Hippocampal formation (tissue), 2 donors: ENCODE measurements at places on chromosomes 7 and 10.

DNA sequence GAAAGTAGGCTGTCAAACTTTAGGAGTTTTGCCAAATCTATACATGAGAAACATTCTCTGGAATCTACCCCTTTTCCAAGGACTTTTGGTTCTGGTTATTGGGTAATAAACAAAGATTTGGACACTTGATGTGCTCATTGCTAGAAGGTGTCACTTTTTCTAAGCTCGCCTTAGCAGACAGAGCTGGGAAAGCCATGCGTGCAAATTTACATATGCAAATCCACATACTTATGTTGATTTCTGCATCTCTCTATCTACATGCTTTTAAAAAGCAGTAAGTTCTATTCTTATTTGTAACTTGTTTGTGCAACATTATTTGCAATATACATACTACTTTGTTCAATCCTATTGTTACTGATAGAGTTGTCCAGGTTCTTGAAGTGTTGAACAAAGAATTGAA lies 22.5 kb upstream of the GIMAP6 start:
- no peak for DNase-seq

DNA sequence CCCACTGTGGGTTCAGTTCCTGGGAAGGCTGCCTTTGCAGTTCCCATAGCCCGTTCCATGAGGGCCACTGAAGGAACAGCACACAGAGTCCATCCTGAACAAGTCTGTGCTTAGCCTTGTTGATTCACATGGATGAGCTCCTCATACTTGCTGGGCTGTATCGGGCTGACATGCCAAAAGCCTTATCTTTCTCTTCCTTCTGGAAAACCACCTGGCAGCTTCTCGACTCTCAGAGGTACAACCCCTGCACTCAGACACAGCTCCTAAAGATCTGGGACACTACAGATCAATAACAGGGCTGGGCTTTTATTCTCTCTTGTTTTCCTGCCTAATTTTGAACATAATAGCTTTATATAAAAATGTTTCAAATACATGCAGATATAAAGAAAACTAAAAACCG lies 667.2 kb downstream of the SDK1 start:
- no peak for DNase-seq

DNA sequence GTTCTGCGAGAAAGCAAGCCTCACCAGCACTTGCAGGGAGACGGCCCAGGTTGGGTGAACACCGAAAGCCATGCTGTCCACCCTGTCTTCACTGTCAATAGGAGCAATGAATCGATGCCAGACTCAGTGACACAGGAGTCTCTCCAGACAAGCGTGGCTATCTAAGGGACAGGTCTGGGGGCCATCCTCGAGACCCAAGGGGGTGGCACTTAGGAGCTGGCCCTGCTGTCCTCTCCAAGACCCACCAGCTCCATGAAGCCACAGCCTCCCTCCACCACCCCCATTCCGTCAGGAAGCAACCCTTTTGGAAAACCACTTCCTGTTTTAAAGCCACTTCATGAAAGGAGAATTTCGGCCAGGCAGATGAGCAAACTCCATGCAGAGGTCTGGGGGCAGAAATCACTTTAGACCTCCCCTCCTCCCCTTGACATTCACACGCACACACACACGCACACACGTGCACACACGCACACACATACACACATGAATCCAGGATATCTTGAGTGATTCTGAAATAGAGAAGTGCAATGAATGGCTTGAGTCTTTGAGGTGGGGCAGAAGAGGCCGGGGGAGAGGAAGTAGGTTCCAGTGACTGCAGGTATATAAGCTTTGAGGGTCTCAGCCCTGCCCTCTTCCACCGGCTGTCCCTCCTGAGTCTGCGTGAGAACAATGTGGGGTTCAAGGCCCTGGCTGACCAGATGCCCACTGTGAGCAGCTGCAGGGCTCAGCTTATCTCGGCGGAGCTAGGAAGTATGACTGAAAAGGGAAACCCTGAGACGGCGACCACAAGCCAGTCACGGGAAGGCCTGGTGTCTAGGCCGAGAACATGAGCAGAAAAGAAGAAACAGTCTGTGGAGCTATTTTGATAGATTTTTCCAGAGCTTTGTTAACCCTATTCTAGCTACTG lies 25.0 kb downstream of the RGS10 start:
- DNase-seq: peak; percentile 31

DNA sequence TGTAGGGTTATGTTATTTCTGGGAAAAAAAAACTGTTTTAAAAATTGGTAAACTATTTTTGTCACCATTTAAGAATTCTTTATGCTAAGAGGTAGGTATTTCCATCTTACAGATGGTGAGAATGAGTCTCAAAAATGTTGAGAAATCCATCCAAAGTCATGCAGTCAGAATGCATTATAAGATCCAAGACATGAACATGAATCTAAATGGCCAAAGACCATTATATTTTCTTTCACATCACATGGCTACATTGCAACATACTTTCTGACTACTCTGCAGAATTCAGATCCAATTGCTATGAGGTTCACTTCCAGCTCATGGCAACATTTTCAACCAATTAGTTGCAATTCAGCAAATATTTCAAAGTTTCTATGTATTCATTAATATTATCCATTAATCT lies 181.2 kb downstream of the TWIST1 start:
- no peak for DNase-seq

DNA sequence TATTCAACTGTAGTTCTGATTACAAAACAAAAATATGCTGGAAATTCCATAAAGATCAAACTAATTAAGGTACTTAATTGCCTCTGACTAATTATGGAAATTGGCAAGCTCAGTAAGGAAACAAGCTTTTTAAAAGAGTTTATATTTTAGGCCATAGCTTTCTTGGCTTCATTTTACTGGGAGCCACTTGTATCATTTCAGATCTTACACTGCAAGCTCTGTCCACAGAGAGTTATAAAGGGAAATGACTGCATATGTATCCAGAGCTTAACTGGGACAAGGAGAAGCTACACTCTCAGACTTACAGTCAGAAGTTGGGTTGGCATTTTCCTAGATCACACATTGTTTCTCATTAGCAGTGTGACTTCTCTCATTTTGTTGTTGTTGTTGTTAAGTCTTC lies 92.4 kb downstream of the LRRN3 start:
- DNase-seq: no peak

DNA sequence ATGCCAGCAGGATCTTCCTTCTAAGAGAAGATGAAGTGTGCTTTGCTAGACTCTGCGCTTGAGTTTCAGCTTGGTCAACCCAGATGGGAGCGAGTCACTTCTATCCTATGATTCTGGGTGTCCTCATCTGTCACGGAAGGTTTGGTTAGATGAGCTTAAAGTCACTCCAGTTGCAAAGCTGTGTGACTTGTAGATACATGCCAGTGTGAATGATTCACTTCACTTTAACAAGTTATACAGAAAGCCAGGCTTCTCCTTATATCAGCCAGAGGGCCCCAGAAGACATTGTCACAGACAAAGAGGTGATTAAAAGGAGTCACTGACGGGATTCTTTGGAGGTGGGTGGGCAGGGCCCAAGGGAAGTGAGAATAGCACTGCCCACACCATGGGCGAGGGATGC lies 122.6 kb upstream of the PFKP start:
- DNase-seq: no peak

GRCh38 chr10:42769673-42770072 lies 12.9 kb upstream of the BMS1 start:
- DNase-seq: no peak

DNA sequence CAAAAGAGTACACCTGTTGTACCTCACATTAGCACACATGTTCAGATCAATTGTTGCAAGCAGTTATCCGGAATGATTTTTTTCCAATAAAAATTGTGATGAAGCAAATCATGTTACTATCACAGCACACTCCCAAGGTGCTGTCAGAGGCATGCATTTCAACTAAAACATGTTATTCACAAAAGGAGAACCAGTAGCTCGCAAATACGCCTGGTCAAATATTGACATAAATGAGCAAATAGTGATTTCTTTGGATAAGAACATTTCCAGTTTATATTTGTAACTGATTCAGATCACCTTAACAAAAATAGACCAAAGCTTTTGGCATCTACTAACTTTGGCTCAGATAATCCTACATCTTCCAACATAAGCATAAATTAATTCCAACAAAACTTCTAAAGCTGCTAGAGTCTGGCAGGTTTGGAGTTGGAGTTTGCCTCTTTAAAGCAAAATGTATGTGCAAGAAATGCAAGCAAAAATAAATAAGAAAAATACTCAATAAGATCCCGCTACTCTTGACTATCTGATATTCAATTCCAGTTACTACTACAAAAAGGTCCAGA lies 208.0 kb downstream of the SFMBT2 start:
- DNase-seq: no peak

DNA sequence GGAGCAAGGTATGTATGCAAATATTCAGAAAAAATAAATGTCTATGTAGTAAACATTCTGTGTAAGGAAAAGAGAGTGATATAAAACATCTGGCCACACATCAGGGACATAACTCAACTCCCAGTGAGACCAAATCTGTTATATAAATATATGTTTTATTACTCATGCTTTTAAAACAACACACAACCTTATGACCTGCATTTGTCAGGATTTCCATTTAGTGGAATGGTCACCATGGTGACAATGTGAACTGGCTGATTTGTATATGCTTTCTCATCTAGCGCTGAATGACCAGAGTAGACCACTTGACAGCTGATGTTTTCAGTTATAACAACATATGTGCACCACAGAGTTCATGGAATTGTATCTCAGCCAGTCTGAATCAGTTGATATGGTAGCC lies 551.7 kb downstream of the HTR7 start:
- no peak for DNase-seq

- no peak for DNase-seq
Measured at GRCh38 chr7:129671266-129671665, 59.7 kb downstream of the NRF1 start.

- DNase-seq: no peak
Measured at GRCh38 chr7:66929935-66930334, 8.9 kb downstream of the TMEM248 start.

DNA sequence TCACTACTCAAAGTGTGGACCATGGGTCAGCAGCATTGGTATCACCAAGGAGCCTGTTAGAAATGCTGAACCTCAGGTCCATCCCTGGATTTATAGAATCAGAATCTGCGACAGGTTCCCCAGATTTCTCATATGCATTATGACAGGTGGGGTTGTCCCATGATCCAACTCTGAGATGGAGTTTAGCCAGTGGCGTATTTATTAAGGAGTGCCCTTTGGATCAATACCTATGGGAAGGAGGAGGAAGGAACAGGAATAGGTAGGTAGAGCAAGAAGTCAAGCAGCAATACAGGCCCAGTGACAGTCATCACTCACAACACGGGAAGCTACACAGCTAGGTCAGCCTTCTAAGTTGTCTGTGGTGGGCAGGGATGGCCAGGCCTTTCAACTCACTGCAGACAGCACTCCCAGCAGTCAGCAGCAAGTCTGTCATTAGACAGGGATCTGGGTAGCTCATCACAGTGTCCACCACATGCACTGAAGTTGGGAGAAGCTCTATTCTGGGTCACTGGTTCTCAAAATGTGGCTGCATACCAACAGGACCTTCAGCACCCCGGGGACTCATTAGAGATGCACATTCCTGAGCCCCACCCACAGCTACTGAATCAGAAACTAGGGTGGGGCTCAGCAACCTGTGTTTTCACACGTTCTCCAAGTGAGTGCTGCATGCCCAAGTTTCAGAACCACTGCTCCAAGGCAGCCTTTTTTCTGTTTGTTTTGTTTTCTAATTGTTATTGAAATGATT lies 532.3 kb upstream of the GALNT17 start:
- no peak for DNase-seq

DNA sequence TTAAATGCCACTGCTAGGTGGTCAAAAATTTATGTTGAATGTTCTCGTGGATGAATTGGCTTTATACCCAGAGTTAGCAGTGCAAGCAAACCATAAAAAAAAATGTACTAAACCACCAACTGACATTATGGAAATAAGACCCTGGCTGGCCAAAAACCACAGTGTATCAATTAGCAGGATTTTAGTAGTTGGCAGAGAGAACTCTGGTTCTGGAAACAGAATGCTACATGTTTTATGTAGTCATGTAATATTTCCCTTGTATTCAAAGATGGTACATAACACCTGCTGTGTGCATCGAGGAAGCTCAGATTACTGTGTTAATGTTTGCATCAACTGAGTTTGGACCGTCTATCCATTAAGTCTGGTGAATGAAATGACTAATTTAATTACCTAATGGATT lies 618.5 kb downstream of the CCSER2 start:
- no peak for DNase-seq

DNA sequence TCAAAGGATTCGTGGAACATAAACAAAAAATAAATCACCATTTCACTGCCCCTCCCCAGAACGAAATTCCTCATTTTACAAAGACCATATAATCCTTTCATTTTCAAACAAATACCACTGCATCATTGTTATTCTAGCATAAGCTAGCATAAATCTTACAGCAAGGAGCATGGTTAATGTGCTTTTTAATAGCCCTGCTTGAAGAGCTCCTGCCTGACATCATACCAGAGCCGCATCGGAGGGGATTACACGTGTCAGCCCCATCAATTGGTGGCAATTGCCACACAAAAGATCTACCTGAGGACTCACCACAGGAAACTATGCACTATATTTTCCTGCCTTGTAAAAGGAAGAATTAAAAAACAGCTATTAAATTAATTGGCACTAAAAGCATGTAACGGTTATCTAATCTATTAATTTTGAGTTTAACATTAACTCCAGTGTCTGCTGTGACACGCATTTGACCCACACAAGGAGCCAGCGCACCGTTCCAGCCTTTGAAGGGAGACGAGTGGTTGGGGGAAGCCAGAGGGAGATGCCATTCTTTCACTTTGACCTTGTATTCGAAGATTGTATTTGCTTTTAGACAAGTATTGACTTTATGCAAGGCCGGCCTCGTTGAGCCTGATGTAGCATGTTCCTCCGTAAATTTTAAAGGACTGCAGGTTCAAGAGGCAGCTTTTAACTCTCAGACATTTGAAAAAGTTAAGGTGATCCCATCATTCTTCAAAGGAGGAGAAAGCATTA lies 261.1 kb upstream of the RNF32 start:
- no peak for DNase-seq

DNA sequence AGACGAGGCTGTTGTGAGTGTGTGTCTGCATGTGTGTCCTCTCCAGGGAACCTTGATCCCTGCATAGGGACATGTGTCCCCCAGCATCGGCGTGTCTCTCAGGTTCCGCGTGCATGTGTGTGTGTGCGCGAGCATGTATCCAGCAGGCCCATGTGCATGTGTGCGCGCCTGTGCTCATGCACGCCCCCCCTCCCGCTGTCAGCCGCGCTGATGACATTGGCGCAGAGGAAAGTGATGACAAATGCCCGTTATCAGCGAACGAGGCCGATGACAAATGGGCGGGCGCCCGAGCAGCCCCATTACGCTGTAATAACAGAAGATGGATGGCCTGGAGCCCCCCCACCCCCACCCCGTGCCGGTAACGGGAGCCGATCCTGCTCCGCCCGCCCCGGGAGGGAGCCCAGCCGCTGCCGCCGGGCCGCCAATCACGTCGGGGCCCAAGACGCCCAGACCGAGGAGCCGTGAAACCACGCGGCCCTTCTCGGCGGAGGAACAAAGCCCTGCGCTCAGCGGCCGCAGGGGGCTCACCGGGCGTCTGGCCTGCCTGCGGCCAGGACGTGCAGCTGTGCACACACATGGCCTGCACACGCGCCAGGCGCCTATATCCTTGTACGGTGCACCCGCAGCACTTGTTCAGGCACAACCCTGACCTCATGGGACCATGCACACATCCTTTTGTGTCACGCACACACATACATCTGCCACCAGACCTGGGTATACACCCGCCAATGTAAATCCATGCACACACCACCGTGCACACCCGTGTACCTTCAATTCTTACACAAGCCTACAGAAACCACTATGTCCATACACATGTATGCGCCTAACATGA lies 21.5 kb downstream of the POLL start:
- DNase-seq: no peak

GRCh38 chr7:11587048-11587447 lies 244.9 kb downstream of the THSD7A start:
- no peak for DNase-seq

- no peak for DNase-seq
Measured at GRCh38 chr10:62261666-62262065, 7.0 kb downstream of the RTKN2 start.
